ENCODE measurements at places on chromosomes 16 and 17.

DNA sequence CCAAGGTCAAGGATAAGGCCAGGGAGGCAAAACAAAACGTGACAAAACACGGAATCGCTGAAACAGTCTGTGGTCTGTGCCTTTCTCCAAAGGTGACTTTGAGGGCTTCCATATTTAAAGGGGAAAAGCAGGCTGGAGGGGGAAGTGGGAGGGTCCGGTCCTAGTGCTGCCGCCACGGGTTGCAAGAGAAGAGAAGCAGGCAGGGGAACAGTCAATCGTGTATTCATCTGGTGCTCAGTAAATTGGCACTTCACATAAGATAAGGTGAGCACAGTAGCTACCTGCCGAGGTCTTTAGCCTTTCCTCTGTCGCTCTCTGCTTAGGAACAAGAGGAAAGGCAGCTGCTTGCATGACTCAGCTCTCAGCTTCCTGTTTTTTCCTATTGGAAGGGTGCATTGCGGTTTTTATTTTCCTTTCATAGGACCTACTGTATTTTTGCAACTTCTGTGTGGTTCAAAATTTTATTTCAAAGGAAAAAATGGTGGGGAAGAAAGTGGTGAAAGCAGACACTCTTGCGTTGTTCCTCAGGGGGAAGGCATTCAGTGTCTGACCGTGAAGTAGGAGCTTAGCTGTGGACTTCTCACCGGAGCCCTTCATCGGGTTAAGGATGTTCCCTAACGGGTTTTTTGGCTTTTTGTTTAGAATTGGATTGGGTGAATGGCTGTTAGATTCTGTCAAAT, 7.1 kb upstream of the LGALS3BP start:
- no peak for DNase-seq

GRCh38 chr17:15942207-15942833, 2.6 kb upstream of the ADORA2B start:
- no peak for DNase-seq

DNA sequence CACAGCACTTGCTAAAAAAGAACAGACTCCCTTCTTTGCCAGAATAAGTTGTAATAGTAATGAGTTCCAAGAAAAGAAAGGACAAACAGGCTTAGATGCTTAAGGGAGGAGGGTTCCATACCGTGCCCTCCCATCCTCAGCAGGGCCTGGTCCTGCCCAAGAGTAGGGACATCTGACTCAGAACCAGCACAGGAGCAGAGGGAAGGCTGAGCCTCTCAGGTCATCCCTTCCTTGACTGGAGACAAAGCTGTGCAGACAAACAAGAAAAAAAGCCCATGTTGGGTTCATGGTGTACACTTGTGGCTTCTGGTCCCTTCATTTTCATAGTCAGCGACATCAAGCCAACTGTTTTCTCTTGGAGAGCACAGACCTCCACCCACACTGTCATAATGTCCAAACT, 44.2 kb upstream of the NDRG4 start:
- no peak for DNase-seq

DNA sequence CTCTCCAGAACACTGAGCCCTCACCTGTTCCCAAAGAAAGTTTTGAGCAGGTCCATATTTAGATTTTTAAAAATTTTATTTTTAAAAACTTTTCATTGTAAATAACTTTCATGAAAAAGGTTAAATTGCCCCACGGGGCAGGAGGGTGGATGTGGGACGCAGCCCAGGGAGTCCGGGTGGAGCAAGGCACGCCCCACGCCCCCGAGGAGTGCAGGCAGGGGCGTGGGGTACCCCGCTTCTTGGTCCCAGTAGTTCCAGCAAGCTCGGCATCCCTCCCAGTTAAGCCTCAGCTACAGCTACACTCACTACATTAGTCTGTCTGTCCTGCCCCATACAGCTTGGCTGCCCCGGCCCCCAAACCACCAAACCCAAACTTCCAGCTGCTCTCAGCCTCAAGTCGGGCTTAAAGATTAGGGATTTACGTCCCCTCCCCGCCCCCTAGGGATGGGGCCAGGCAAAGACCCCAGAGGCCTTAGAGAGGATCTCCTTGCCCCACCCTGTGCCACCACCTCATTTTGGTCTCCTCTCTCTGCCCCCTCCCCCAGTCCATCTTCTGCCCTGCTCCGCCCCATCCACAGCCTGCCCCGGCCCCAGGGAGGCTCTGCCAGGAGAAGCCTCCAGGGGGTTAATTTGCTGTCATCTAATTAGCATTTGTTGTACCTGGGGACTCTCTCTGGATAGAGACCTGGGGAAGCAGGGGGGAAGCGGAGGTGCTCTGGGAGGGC, 4.6 kb downstream of the FOXJ1 start:
- DNase-seq, result no peak

GRCh38 chr17:46783031-46783593, 35.4 kb downstream of the WNT3 start:
- DNase-seq, result no peak

DNA sequence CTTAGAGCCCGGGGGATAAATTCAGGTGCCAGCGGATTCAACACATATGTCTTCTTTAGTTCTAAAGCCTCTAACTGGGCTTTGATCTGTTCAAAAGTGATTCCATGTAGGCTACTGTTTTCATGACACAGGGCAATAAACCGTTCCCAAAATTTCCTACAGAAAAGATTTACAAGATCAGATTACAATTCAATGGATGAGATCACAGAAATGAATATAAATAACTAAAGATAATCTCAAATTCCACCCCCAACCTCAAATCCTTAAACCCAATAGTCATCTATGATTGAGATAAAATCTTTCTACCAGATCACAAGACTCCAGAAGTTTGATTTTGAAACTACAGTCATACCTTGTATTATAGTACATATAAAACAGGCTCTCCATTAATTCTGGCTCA, 84.3 kb downstream of the CACNG1 start:
- DNase-seq, result no peak

DNA sequence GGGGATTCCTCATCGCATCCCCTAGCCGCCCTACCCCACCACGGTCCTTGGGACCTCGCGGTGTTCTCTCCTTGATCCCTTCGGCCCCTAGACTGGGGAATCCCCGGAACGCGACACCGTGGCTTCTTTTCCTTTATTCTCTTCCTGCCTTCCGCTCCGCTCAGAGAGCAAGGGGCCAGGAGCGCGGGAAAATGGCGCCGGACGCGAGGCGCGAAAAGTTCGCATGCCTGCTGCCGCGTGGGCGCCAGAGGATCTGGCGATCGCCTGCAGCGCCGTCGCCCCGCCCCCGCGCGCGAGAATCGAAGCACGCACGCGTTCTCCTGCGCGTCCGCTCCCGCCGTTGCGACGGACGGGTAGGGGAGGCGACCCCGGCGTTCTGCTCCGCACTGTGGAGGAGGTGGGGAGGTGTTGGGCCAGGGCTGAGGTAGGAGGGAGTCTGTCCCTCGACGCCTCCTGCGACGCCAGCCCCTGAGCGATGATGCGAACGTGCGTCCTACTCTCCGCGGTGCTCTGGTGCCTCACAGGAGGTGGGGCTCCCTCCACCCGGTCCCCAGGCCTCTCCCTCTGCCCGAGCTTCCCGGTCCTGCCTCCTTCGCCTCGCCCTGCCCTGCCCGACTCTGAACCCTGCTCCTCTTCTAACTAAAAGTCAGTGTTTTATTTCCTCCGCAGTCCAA, at the start of gene ZPBP2:
ZPBP2 (plus strand) TSS at position 323 of the 674 bp plus-strand sequence; CDS start at position 476, 153 bp downstream.
- no peak for DNase-seq

GRCh38 chr17:2239882-2240430, 63.6 kb downstream of the SMG6 start:
- DNase-seq, result no peak

- DNase-seq, result no peak
Observed at GRCh38 chr17:21239680-21240368, 13.4 kb downstream of the NATD1 start.

DNA sequence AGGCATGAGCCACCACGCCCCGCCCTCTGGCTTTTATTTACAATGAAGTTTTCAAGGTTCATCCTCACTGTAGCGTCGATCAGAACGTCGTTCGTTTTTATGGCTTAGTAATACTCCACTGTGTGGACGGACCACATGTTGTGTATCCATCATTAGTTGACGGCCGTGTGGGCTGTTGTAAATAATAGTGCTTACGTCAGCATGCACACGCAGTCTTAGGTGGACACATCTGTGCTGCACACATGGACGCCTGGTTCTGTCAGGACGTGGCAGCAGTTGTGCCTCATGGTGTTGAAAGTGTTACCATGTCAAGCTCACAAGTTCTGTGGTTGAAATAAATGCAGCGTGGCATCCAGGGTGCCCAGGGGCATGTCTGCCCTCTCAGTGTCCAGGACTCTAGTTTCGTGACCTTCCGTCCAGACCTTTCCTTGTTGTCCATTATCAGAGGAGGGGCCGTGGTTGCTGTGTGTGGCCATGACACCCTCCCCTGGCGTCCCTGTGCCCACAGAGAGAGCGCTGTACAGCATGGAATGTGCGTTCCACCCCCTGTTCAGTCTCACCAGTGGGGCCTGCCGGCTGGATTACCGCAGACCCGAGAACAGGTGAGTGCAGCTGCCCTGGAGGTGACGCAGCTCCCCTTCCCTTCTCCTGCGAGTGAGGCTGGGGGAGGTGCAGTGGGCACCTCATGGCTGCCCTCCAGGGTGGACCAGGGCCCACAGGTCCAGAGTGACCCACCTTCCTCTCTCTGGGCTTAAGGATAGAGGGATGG, 22.3 kb downstream of the TCF25 start:
- no peak for DNase-seq

DNA sequence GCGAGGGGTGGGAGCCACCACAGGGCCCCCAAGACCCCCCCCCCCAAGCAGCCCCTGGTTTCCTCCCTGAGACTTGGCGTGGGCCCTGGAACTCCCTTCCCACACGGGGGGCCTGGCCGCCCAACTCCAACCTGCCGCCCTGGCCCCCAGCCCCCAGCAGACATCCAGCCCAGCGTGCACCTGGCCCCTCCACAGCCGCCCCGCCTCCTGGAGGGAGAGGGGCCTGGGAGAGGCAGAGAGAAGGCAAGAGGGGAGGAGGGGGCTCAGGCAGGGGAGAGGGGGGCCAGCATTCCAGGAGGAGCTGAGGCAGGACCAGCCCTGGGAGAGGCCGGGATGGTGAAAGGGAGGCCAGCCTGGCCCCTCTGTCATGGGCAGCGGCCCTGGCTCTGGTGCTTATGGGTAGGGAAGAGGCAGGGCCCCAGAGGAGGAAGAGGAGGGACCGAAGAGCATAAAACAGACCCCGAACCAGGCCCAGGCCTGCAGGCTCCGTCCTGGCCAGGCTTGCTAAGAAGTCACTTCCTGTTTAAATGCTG, 16.7 kb downstream of the IL34 start:
- DNase-seq, result no peak

DNA sequence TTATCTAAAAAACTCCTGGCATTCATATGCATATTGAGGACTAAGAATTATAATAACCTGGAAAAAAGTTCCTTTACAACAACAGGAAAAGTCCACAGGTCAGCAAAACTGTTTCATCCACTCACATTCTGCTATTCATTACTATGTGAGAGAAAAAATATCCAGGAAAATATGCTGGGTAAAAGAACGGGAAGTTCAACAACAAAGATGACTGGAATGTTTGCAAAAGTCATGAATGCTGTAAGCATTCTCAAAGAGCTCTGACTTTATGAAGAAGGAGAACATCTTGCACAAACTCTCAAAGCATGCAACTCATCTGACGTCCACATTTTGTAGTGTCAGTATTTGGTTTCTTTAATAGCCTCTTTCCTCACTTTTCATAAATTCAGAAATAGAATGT, 56.9 kb upstream of the ALDH3A1 start:
- DNase-seq, result no peak

DNA sequence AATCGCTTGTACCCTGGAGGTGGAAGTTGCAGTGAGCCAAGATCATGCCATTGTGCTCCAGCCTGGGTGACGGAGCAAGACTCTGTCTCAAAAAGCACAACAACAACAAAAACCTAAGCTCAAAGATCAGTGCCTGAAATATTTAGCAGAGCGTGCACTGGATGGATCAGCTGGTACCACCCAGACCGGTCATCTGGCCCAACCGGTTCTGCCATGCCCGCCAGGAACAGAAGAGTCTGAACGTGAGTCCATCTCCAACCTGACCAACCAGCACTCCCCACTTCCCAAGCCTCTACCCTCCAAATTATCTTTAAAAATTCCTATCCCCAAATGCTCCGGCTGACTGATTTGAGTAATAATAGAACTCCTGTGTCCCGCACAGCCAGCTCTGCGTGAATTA, 1.5 kb upstream of the UQCC4 start:
- DNase-seq, result no peak

DNA sequence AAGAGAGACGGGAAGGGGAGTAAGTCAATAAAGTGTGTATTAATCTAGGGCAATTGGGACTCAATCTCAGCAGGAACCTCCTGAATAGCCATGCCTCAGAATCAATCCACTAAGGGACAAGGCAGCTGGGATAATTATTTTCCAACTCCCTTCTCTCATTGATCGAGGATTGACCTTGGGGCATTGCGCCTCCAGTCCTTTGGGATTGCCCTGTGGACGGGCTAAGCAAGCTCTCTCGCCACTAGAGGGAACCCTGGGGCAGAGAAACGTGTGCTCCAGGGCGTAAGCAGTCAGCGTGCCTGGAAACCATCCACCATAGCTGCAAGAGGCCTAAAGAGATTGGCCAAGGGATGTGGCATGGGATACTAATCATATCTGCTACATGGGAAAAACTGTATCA, 53.9 kb upstream of the ERCC4 start:
- peak; percentile 20 for DNase-seq

GRCh38 chr16:74268372-74268782, 28.2 kb upstream of the PSMD7 start:
- DNase-seq, result no peak

GRCh38 chr17:16922386-16923096, 49.4 kb downstream of the TNFRSF13B start:
- DNase-seq, result no peak

DNA sequence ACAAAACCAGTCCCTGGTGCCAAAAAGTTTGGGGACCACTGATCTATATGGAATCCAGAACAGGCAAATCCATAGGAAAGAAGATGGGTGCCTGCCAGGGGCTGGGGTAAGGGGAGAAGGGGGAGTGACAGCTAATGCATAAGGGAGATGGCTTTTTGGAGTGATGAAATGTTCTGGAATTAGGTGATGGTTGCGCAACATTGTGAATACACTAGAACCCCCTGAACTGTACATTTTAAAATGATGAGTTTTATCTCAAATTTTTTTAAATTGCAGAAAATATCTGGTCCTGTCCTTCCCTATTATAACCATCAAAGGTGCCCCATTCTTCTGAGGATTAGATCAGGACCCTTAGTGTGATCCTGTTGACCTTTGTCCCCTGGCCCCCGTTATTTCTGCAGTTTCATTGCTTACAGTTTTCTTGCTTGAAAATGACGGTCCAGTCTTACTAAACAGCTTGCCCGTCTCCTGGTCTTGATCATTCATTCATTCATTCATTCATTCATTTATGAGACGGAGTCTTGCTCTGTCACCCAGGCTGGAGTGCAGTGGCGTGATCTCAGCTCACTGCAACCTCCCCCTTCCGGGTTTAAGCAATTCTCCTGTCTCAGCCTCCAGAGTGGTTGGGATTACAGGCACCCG, 4.6 kb downstream of the BCO1 start:
- no peak for DNase-seq

GRCh38 chr17:79814974-79815835, 18.3 kb upstream of the CBX8 start:
- no peak for DNase-seq

GRCh38 chr16:56748191-56748590, 18.3 kb downstream of the NUP93 start:
- no peak for DNase-seq

GRCh38 chr16:75758215-75758614, 31.9 kb upstream of the CPHXL start:
- DNase-seq, result no peak

- DNase-seq, result no peak
Observed at GRCh38 chr17:32102172-32102571, 40.1 kb upstream of the RHOT1 start.

GRCh38 chr16:49620869-49621240, 235.1 kb downstream of the ZNF423 start:
- no peak for DNase-seq
